Heart left ventricle (tissue), 16 donors: ENCODE measurements at places on chromosomes 1 and 21. TPM values are rescaled to one million over a fixed set of nuclear protein-coding genes. Genes with fewer than 3 reads are reported as not detected.

- H3K27ac ChIP-seq: no peak overlapping the region
- H3K4me3 ChIP-seq: no peak overlapping the region
- H3K27me3 ChIP-seq: no peaks in the 10 kb centered on the region
- no peaks in the 10 kb centered on the region for H3K36me3 ChIP-seq
- H3K4me1 ChIP-seq: no peaks in the 10 kb centered on the region
- no peak for DNase-seq
Measured at GRCh38 chr1:70487459-70487815, 76.4 kb downstream of the CTH start.

- peak within 1 kb of the TSS; percentile 95 for H3K4me3 ChIP-seq
- H3K27ac ChIP-seq: peak within 1 kb of the TSS; percentile 70
- no peaks in the 10 kb centered on the region for H3K36me3 ChIP-seq
- peak; percentile 88 for DNase-seq
Measured at GRCh38 chr1:115641762-115642167, at the start of gene VANGL1. Gene VANGL1 (plus strand): TSS chr1:115641970. CDS start chr1:115651414, 9,444 bp downstream.

DNA sequence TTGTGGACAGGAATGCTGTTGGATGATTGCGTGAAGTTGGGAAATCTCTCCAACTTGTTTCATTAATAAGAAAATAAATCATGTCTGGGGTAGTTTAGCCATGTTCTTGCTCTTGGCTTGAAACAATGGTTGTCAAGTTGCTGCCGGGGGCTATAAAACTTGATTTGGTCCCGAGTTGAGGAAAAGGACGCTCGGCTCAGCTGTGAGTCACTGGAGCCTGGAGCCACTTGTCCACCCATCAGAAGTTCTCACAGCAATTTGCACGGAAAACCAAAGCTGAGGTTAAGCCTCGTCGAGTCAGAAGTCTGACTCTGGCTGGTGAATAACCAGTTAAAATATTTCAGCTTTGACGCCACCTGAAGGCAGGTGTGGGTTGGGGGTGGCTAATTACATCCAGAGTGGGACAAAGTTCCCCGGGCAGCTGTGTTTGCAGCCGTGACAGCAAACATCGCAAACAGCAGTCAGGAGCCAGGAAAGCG is 19.7 kb upstream of the RIPK4 start:
- H3K4me3 ChIP-seq: no peak overlapping the region
- H3K27me3 ChIP-seq: peaks cover 48% of the 10 kb centered on the region
- no peaks in the 10 kb centered on the region for H3K36me3 ChIP-seq
- no peaks in the 10 kb centered on the region for H3K4me1 ChIP-seq
- no peak for DNase-seq

DNA sequence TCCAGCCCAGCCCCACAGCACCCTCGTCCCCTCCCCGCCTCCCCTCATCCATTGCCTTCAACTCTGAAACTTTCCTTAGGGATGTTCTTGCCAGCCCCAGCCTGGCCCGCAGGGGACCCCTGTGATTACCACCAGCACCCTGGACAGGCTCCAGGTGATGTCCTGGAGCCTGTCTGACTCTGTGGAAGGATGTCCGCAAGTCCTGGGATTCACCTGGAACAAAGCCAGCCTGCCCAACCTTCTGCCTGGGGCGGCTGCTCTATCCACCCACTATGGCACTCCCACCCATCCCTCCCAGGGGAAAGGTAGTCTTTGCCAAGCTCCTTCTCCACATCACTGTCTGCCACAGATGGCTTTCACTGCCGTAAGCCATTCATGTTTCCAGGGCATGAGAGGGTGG is 24.4 kb upstream of the PTPRF start:
- peak; percentile 8 for DNase-seq
- H3K27ac ChIP-seq: no peak overlapping the region
- no peaks in the 10 kb centered on the region for H3K4me1 ChIP-seq

DNA sequence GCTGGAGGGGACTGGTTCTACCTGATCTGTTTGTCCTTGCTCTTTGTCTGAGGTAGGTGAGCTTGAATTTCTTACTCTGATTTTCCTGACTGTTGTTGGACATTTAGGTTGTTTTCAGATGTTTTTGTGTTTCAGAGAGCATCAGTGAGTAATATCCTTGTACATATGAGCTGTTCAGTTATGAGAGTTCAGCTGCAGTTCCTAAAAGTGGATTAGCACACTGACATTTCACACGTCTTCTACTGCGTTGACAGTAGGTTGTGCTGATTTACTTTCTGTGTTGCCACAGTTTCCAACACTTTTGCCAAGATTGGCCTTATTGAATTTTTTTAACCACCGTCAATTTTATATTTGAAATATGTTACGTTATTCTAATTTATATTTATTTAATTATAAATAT is 27.7 kb downstream of the CXADR start:
- no peak overlapping the region for H3K27ac ChIP-seq

GRCh38 chr1:7042322-7043190 is 257.3 kb downstream of the CAMTA1 start:
- H3K4me1 ChIP-seq: no peaks in the 10 kb centered on the region
- no peak overlapping the region for H3K4me3 ChIP-seq
- no peak for DNase-seq
- no peaks in the 10 kb centered on the region for H3K27me3 ChIP-seq
- H3K36me3 ChIP-seq: no peaks in the 10 kb centered on the region

DNA sequence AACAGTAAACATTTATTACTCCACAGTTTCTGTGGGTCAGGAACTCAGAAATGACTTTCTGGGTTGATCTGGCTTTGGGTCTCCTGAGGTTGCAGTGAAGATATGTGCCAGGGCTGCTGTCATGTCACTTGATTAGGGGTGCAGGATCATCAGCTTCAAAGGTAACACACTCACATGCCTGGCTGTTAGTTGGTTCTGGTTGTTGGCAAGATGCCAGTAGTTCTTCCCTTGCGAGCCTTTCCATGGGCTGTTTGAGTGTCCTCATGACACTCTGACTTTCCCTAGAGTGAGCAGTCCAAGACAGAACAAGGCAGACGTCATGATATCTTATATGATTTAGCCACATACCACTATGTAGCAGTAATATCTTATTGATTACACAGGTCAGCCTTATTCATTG is 1.8 kb downstream of the SWT1 start:
- H3K27ac ChIP-seq: no peak overlapping the region
- no peaks in the 10 kb centered on the region for H3K27me3 ChIP-seq
- no peak for DNase-seq
- no peak overlapping the region for H3K4me3 ChIP-seq
- peaks cover 9% of the 10 kb centered on the region for H3K4me1 ChIP-seq

DNA sequence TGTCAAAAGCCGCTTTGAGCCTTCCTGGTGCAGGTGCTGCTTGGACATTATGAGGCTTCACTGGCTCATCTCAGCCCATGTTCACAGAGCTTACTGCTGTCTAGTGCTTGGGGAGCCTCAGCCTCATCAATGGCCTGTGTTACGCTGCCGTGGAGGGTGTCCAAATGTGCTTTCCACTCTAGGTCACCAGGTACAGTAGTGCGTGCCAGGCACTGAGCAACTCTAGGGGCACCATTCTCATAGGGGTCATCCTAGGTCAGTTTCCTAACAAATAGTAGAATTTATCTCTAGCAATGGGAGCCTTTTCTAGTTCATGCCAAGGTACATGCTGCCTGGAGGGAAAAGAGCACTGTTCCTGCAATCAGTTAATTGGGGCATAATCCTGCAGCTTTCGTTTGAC is 193.8 kb downstream of the DYRK1A start:
- no peaks in the 10 kb centered on the region for H3K27me3 ChIP-seq
- peaks cover 35% of the 10 kb centered on the region for H3K4me1 ChIP-seq

DNA sequence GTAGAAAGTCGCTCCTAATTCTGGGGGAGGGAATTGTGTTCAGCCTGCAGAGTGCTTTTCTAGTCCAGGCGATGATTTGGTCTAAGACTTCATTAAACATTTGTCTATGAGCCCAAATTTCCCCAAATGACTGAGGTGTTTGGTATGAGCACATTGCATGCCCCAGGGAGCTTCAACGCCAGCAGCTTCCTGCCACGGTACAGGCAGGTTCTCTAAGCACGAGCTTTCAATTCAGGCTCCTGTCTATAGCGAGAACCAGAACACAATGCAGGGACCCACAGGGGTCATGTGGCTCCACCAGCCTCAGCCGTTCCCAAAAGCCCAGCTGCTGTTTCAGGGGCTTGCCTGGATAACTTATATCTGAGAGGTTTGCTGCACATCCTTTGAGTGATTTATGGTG is 34.1 kb upstream of the H6PD start:
- H3K4me1 ChIP-seq: peaks cover 6% of the 10 kb centered on the region
- H3K27me3 ChIP-seq: peaks cover 39% of the 10 kb centered on the region
- no peak overlapping the region for H3K27ac ChIP-seq
- H3K36me3 ChIP-seq: no peaks in the 10 kb centered on the region
- DNase-seq: no peak
- H3K4me3 ChIP-seq: no peak overlapping the region

Gene FCRLB
- total RNA-seq: 0.30 TPM

Gene CR1L
- total RNA-seq: not detected
